ENCODE measurements at places on chromosomes 1 and 21. TPM values are rescaled to one million over a fixed set of nuclear protein-coding genes. Genes with fewer than 3 reads are reported as not detected.

Gene TDRD5
- not detected for polyA plus RNA-seq

GRCh38 chr1:213852107-213852506 lies 135.7 kb upstream of the PROX1 start:
- H3K36me3 ChIP-seq: no peaks in the 10 kb centered on the region
- no peaks in the 10 kb centered on the region for H3K4me1 ChIP-seq
- no peak overlapping the region for H3K4me3 ChIP-seq
- no peaks in the 10 kb centered on the region for H3K27me3 ChIP-seq
- no peak for DNase-seq
- H3K27ac ChIP-seq: no peak overlapping the region

DNA sequence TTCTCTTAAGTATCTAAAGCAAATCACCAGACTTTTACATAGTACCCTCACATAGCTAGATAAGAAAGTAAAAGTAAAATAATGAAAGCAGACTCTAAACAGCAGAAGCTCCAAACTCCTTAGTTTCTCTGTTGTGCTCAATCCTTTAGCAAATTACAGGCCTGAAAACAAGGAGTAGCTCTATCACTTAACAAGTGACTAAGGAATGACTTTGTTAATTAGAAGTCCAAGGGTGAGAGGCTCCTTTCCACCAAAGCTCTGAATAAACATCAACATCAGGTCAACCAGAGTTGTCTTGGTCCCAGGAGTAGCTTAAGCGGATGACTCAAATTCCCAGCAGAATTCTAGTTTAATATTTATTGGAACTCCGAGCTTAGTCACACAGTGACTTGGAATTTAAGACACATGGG lies 5.9 kb downstream of the NRIP1 start:
- H3K4me1 ChIP-seq: peaks cover 33% of the 10 kb centered on the region
- H3K27me3 ChIP-seq: no peaks in the 10 kb centered on the region
- no peak overlapping the region for H3K4me3 ChIP-seq

Gene EFNA1
- 236 TPM for polyA plus RNA-seq

Gene MNDA
- 3.7 TPM for polyA plus RNA-seq

DNA sequence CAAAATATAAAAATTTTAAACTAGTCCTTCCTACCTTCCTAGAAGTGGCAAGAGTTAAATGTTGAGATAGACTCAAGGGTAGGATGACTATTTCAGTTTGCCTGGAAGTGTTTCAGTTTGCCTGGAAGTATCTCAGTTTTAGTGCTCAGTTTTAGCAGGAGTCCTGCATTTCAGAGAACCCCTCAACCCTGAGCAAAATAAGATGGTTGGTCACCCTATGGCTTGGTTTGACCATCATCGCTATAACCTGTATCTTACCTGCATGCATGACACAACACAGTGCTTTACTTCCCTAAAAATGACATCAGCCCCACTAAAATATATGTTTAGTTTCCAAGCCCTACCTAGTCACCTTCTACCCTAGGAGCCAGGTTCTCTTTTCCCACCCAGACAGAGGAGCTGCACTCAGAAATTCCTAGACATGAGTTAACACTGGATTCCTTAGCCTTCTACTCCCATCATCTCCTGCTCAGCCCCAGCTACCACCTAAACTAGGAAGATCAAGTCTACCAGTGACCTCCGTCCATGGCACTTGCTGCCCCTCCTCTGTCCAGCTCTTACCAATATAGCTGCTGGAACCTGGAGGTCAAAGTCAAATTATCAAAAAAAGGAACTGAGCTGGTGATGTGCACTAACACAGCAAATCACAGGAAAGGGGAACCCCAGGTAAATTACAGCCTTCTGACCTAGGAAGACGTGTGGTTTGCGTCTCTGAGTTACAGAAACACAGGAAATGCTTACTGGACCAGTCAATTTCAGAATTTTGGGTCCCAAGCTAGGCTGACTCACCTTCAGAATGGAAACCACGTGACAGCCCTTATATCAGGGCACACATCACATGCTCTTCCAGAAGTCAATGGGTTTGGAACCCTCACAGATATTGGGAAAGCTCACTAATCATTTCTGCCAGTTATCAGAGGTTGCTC lies 2.2 kb upstream of the G0S2 start:
- no peak overlapping the region for H3K4me3 ChIP-seq
- H3K27me3 ChIP-seq: no peaks in the 10 kb centered on the region
- no peaks in the 10 kb centered on the region for H3K36me3 ChIP-seq
- peaks cover 11% of the 10 kb centered on the region for H3K4me1 ChIP-seq
- DNase-seq: no peak

DNA sequence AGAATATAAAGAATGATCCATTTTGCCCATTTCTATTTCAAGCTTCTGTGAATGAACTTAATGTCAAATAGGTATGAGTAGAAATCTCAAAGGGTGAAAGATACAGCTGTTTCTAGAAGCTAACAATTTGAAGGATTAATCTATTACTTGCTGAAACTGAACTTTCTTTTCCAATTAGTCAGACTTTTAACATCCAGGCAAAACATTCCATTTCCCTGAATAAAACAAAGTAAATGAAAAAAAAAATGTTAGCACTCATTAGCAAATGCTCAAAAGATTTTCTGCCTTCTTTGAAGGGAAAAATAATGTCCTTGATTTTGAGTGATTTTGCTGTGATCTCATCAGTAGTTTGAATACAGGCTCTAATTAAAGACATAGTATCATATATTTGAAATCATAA lies 447.6 kb upstream of the PRMT6 start:
- no peak for DNase-seq
- H3K4me3 ChIP-seq: no peak overlapping the region
- H3K27me3 ChIP-seq: no peaks in the 10 kb centered on the region
- H3K36me3 ChIP-seq: no peaks in the 10 kb centered on the region

GRCh38 chr1:236206548-236206947 lies 64.2 kb downstream of the GPR137B start:
- H3K4me1 ChIP-seq: no peaks in the 10 kb centered on the region
- peaks cover 4% of the 10 kb centered on the region for H3K36me3 ChIP-seq
- H3K27me3 ChIP-seq: no peaks in the 10 kb centered on the region
- no peak overlapping the region for H3K27ac ChIP-seq
- H3K4me3 ChIP-seq: no peak overlapping the region

GRCh38 chr1:248841702-248842395 lies 3.8 kb downstream of the ZNF672 start:
- H3K36me3 ChIP-seq: peaks cover 21% of the 10 kb centered on the region
- H3K27ac ChIP-seq: no peak overlapping the region
- H3K4me3 ChIP-seq: no peak overlapping the region
- peaks cover 15% of the 10 kb centered on the region for H3K4me1 ChIP-seq
- H3K27me3 ChIP-seq: no peaks in the 10 kb centered on the region

- H3K27me3 ChIP-seq: no peaks in the 10 kb centered on the region
- H3K27ac ChIP-seq: no peak overlapping the region
- H3K4me1 ChIP-seq: no peaks in the 10 kb centered on the region
Measured at GRCh38 chr1:81408419-81408818, 392.3 kb upstream of the ADGRL2 start.

DNA sequence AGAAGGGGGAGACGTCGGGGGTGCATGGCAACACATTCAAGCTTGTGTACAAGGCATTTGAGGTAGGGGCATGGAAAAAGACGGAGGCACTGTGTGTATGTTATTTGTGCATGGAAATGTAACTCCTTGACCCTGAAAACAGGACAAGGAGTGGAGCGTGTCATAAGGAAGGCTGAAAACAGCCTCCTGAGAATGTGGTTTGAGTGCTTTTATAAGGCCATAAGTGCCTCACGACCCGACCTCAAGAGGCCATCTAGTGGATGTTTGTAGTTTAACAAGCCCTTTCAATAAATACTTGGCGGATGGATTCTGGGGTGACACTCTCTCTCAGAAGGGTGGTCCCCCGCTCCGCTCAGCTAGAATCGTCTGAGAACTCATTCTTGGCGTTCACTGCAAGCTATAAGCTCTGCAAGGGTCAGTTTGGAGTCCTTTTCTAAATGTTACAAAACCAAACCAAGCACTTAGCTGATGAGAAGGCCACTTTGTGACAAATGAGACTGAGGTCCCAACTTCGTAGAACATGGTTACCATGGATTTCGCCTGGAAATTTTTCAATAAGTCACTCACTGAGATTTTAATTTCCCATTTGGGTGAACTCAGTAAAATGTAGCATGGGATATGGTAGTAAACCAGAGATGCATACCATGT lies 38.8 kb upstream of the CLCA4 start:
- H3K36me3 ChIP-seq: no peaks in the 10 kb centered on the region
- no peaks in the 10 kb centered on the region for H3K4me1 ChIP-seq
- no peak overlapping the region for H3K27ac ChIP-seq
- no peak for DNase-seq
- H3K4me3 ChIP-seq: no peak overlapping the region

DNA sequence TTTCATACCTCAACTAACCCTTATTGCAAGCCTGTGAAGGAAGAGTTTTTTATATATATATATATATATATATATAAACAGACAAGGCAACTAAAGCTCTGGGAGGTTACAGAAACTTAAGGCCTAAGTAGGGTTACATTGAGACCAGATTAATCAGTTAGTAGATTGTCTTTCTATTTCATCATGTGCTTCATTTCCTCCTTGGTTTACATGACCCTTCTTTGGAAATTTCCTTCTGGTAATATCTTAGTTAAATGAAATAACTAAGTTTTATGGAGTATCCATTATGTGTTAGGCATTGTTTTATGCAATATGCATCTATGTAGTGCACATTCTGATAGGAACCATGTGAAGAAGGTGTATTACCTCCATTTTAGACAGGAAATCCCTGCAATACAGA lies 112.7 kb downstream of the FGGY start:
- H3K4me3 ChIP-seq: no peak overlapping the region
- no peak overlapping the region for H3K27ac ChIP-seq
- peaks cover 26% of the 10 kb centered on the region for H3K4me1 ChIP-seq
- no peak for DNase-seq
- H3K36me3 ChIP-seq: no peaks in the 10 kb centered on the region

GRCh38 chr1:60068393-60069045 lies 5.1 kb downstream of the C1orf87 start:
- H3K4me3 ChIP-seq: no peak overlapping the region
- H3K4me1 ChIP-seq: no peaks in the 10 kb centered on the region
- H3K27me3 ChIP-seq: no peaks in the 10 kb centered on the region
- no peaks in the 10 kb centered on the region for H3K36me3 ChIP-seq
- H3K27ac ChIP-seq: no peak overlapping the region
- no peak for DNase-seq

DNA sequence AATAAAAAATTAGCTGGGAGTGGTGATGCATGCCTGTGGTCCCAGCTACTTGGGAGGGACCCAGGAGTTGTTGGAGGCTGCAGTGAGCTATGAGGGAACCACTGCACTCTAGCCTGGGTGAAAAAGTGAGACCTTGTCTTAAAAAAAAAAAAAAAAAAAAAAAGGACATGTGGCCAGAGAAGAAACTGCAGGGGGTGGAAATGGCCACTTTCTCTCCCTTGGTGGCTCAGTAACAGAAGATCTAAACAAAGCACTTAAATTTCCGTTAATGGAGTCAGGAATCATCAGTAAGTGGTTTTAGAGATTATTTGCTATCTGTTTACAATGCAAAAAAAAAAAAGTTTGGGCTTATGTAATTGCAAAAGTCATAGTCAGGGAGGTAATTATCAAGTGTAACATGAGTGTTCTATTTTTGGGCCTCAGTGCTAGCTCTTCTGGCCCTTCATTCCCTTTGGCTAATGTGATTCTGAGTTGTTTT lies 19.3 kb upstream of the OPRD1 start:
- no peak for DNase-seq
- no peak overlapping the region for H3K27ac ChIP-seq
- no peak overlapping the region for H3K4me3 ChIP-seq

DNA sequence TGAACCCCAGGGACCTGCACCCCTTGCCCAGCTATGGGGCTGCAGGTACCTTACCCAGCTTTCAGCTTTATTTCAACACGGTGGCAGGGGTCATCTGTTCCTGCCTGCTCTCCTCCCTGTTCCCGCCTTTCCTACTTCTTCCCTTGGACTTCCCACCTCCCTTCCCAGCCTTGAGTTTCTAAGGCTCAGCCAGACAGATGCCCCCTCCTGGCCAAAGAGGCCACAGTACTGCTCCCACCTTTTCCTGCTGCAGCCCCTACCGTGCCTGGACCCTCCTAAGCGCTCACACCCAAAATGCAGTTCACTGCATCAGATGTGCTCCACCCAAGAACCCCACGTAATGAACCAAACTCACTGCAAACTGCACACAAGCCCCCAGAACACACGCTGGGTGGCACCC lies 7.7 kb downstream of the NOC2L start:
- peaks cover 30% of the 10 kb centered on the region for H3K36me3 ChIP-seq
- H3K4me1 ChIP-seq: no peaks in the 10 kb centered on the region
- H3K27me3 ChIP-seq: no peaks in the 10 kb centered on the region
- DNase-seq: no peak

- H3K27me3 ChIP-seq: no peaks in the 10 kb centered on the region
- no peak overlapping the region for H3K4me3 ChIP-seq
- H3K36me3 ChIP-seq: no peaks in the 10 kb centered on the region
Measured at GRCh38 chr21:23887725-23888306, 1719.5 kb downstream of the MRPL39 start.

GRCh38 chr1:4801192-4801924 lies 146.9 kb downstream of the AJAP1 start:
- H3K4me1 ChIP-seq: no peaks in the 10 kb centered on the region
- no peak overlapping the region for H3K4me3 ChIP-seq
- no peak overlapping the region for H3K27ac ChIP-seq
- H3K27me3 ChIP-seq: no peaks in the 10 kb centered on the region
- no peaks in the 10 kb centered on the region for H3K36me3 ChIP-seq

DNA sequence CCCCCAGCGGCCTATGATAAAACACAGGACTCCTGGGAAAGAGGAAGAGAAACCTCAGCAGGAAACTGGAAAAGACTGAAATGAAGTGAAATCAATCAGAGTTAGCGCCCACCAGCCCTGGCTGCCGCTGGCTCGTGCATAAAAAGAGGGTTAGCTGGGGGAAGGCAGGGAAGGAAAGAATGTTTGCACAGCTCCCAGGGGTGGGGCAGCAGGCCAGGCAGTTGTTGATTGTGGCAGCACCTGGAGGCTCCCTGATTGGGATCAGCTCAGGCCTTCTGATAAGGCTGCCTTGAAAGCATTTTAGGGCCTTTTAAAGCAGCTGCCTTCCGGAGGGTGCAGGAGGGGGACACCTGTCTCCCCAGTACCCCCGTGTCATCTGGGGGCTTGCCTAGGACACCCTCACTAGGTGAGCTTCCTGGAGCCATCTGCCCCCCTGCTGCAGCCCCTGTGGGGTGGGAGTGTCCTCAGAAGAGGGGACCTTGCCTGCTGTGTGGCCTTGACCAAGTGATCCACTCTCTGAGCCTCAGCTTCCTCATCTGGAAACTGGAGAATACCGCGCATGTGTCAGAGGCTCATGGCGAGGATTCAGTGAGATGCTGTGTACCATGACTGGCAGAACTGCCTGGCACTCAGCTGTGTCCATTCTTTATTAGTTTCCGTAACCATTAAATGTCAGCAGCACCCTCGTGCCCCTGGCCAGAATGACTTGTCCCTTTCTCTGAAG lies 6.6 kb downstream of the EPHB2 start:
- H3K27ac ChIP-seq: no peak overlapping the region
- no peaks in the 10 kb centered on the region for H3K36me3 ChIP-seq
- no peaks in the 10 kb centered on the region for H3K27me3 ChIP-seq
- H3K4me1 ChIP-seq: no peaks in the 10 kb centered on the region

Gene RIIAD1
- not detected for polyA plus RNA-seq
